ENCODE measurements at places on chromosomes 4 and X. TPM values are rescaled to one million over a fixed set of nuclear protein-coding genes. Genes with fewer than 3 reads are reported as not detected.
A peak's percentile ranks its signal among the peaks of the same experiment; 100 is the strongest.

- no peak for DNase-seq
These were observed 187.8 kb downstream of the MID1IP1 start for GRCh38 chrX:38989076-38989475.

DNA sequence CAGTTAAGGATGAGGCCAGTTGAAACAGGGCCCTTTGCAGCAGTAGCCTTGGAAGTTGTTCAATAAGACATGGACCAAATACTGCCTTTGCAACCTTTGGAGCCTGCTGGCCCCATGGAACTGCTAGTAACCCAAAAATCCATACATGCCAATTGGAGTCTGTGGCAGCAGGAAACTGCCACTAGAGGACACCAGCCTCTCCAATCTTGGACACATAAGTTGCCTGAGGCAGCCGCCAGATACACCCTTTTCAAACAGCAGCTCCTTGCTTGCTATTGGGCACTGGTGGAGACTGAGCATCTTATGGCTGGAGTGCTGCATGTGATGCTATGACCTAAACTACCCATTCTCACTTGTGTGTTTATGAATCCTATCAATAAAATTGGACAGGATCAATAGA is 14.8 kb upstream of the LAP3 start:
- no peak for DNase-seq

Gene HPGDS
- 0.86 TPM for total RNA-seq

DNA sequence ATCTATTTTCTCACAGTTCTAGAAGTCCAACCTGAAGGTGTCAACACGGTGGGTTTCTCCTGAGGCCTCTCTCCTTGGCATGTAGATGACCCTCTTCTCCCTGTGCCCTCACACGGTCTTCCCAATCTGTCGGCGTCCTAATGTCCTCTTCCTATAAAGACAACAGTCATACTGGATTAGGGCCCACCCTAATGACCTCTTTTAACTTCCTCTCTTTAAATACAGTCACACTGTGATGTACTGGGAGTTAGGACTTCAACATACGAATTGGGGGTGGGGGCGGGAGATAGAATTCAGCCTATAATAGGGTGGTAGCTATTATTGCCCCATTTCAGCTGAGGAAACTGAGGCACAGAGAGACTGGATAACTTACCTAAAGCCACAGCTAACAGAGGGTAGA is 70.2 kb downstream of the SMIM20 start:
- DNase-seq, result no peak

GRCh38 chr4:185016946-185017758 is 1.1 kb upstream of the HELT start:
- DNase-seq, result no peak

- DNase-seq, result no peak
These were observed 71.1 kb downstream of the MID1 start for GRCh38 chrX:10549280-10549679.

DNA sequence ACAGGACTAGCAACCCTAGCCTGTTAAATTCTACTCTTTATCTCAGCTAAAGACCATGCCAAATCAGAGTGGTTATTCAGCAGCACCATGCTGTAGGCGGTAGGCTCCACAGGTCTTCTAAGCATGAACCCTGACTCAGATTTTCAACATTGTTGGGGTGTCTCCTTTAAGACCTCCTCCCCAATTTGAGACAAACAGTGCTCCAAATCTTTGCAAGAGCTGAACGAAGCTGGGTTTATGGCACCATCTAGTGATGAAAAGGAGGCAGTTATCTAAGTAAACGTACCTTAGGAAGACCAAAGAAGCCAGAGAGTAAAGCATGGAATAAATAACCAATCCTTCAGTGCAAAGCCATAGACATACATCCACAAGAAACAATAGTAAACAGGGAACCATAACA is 334.5 kb upstream of the SLC7A11 start:
- DNase-seq, result no peak

Gene ETDA
- not detected for total RNA-seq

GRCh38 chrX:52270453-52271116 is 85.9 kb downstream of the MAGED4 start:
- no peak for DNase-seq

Gene FAM9B
- 1.6 TPM for total RNA-seq

- DNase-seq, result no peak
These were observed 1.9 kb downstream of the LGI2 start for GRCh38 chr4:25028851-25029250.

DNA sequence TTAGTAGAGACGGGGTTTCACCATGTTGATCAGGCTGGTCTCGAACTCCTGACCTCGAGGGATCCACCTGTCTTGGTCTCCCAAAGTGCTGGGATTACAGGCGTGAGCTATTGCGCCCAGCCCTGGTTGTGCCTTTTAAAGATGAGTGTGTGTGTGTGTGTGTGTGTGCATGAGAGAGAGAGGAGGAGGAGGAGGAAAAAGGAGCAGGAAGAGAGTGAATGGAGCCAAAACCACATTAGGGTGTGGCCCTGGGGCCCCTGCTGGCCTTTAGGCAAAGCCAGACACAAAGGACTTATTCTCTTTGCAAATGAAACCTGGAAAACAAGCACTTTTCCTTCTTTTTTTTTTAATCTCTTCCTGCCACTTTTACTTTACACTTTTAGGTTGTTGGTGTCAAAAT is 48.2 kb upstream of the KLF3 start:
- DNase-seq, result no peak

DNA sequence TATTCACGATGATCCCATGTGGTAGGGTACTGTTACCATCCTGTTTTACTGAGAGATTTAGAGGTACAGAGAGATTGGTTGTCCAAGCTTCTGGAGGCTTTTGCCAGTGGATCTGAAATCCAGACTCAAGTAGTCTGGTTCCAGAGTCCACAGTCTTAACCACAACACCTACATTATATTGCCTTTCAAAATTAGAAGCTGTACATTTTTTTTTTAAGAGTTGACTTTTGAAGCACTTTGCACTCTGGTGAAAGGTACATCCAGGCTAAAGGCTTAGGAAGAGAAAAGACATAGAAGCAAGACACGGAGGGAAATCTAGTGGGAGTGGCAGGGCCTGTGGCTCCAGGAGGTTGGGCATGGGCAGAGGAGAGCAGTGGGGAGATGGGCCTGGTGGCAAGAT is 122.1 kb downstream of the AFF1 start:
- no peak for DNase-seq

GRCh38 chr4:7774301-7775294 is 165.1 kb downstream of the AFAP1 start:
- DNase-seq, result peak; percentile 27

Gene PRSS48
- total RNA-seq, result not detected
